ENCODE measurements at places on chromosomes 1 and 21.

DNA sequence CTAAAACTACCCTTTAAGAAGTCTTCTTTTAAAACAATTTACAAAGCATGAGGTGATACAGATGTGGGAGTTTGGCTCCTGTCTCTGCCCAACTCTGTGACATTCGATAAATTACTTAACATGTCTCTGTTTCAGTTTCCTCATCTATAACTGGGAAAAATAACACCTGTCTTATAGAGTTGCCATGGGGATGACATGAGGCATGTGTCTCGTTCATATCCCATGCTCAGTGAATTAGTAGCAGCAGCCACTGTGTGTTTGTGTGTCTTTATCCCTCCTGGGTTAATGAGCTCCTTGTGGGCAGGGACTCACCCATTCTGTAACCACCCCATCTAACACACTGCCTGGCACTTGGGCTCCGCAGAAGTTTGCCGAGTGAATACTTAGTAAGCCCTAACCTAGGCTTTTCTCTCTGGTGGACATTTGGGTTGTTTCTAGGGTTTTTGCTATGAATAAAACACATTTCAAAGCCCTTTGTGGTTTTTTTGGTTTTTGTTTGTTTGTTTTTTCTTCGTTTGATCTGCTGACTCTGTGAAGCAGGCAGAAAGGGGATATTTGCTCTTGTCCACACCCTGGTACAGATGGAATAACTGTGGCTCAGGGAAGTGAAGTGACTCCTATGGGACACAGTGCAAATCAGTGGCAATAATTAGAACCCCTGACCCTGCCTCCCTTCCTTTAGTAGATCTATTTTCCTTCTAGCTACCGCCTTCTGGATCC, 797 bp upstream of the KCNJ9 start:
- DNase-seq: no peak

DNA sequence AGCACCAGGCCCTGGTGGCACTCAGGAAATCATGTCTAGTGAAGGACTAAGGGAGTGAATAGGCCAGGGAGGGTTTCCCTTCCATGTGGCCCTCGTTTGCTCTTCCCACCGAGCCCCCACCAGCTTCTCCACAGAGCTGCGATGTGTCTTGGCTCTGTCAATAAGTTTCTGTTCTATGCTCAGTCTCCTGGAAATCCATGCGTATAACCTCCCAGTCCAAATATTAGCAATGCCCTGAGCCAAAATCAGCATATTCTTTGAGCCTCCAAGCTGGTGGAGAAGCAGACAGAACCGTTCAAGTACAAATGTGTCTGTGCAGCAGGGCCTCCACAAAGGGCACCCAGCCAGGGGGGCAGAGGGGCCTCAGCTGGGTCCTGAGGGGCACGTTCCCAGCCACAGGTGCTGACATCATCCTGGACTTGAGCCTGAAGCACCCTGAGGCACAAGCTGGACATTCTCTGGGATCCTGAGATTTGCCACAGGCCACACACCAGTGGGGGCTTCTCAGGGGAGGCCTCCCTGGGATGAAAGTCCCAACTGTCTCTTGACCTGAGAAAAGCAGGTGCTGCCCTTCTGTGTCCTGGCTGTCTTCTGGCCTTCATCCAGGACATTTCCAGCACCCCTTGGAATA, 350.5 kb upstream of the VAMP3 start:
- DNase-seq: peak; percentile 17

- DNase-seq: no peak
Observed at GRCh38 chr1:183029591-183030000, 6.4 kb downstream of the LAMC1 start.

- DNase-seq: no peak
Observed at GRCh38 chr1:214665606-214666110, 62.7 kb downstream of the CENPF start.

DNA sequence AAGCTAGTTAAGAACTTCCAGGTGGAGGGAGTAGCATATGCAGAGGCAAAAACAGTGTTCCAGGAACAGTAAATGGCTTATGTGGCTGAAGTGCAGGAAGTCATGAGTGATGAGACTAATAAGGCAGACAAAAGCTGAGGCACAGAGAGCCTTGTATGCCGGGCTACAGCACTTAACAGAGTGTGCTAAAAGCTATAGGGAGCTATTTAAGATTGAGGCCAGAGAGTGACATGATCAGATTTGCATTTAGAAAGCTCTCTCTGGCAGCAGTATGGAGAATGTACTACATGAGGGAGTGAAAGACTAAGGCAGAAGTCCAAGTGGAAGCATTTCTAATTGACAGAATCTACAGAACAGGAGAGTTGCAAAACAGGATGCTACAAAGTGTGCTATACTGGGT, 38.6 kb downstream of the WASF2 start:
- no peak for DNase-seq

- DNase-seq: no peak
Observed at GRCh38 chr1:177952249-177952648, 17.6 kb downstream of the SEC16B start.

DNA sequence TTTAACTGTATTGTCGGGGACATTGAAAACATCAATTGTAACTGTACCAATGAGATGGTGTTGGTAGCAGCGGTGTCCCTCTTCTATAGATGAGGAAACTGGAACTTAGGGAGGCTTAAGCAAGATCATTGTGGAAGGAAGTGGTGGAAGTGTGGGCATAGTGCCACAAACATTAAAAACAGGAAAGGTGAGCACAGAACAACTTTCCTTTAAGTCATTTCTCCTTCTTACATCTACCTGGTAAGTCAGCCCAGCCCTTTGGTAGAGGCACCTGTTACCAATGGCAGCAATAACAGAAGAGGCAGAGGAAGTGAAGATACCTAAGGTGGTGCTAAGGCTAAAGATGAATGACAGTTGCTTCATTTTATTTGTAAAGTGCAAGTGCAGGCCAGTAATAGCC, 12.0 kb upstream of the CTSS start:
- DNase-seq: no peak

- no peak for DNase-seq
Observed at GRCh38 chr1:196623079-196623478, 14.8 kb upstream of the KCNT2 start.

GRCh38 chr21:41583274-41583790, 75.4 kb upstream of the TMPRSS2 start:
- no peak for DNase-seq

- DNase-seq: no peak
Observed at GRCh38 chr1:24890887-24891286, 39.2 kb downstream of the RUNX3 start.

DNA sequence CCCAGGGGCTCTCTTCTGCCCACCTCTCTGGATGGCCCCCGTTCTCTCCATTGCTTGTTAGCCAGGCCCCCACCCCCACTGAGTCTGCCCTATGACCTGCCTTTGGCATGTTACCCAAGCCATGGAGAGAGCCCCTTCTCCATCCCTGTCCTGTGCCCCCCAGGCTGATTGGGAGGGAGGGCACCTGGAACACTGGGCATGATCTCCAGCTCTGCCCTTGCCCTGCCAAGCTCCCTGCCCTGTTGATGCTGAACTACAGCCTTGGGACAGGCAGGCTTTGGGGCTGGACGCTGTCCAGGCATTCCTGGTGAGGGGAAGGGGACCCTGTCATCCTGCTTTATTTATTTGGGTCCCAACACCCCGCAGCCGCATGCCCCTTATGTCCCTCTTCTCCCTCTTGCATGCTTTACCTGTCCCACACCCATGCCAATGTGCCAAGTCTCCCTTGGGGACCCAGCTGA, 10.7 kb downstream of the TRIM46 start:
- no peak for DNase-seq

DNA sequence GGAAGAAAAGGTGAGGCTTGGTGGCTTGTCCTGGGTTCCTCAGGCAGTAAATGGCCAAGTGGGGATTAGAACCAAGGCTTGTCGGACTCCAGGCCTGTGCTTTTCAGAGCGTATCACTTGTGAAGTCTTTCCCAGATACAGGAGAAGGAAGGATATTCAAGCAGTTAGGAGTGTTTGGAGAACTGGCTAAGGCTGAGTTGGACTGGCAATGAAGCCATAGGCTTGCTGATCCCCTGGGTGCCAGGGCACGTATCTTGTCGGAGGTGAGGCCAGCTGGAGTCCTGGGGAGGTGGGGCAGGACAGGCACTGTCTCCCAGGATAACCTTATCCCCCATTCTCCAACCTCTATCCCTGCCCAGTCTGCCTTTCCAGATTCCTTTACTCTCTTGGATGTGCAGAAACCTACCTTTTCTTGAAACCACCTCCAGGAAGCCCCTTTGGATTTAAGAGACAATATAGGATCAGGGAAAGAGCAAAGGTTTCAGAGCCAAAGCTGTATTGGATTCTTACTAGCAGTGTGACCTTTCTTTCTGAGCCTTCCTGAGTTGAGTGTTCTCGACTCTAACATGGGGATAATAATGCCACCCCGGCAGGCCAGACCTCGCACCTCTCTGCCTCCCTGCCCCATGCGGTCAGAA, 18.2 kb downstream of the WNT4 start:
- DNase-seq: no peak

DNA sequence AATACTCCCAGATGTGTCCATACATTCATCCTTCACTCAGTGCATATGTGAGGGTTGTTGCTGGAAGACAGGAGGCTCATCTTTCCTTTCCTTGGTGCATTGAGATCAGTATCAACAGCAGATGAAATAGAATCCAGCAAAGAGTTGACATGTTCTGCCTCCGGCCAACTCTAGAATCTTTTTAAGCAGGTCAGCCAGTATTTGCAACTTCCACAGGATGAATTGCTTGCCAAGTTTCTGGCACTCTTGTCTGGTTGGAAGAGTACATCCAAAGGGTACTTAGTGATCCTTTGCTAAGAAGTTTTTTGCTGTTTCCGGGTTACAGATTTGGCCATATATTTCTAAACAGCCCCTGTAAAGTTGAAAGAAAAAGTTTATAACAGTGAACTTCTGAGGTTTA, 21.1 kb downstream of the SYNC start:
- no peak for DNase-seq

GRCh38 chr1:201080135-201080534, 32.1 kb downstream of the CACNA1S start:
- DNase-seq: no peak

DNA sequence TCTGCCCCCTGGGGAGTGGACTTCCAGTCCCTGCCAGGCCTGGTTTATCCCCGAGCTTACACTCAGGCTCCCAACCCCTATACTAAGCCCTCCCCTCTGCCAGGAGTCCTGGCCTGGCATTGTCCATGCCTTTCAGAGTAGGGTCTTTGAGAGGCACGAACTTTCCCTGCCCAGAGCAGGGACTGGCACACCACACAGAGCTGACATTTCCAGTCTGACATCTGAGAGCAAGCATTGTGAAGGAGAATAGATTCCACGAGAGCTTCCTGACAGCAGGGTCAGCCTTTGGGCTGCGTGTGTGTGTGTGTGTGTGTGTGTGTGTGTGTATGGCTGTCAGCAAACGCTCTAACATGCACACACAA, 59.5 kb upstream of the LAPTM5 start:
- DNase-seq: no peak

DNA sequence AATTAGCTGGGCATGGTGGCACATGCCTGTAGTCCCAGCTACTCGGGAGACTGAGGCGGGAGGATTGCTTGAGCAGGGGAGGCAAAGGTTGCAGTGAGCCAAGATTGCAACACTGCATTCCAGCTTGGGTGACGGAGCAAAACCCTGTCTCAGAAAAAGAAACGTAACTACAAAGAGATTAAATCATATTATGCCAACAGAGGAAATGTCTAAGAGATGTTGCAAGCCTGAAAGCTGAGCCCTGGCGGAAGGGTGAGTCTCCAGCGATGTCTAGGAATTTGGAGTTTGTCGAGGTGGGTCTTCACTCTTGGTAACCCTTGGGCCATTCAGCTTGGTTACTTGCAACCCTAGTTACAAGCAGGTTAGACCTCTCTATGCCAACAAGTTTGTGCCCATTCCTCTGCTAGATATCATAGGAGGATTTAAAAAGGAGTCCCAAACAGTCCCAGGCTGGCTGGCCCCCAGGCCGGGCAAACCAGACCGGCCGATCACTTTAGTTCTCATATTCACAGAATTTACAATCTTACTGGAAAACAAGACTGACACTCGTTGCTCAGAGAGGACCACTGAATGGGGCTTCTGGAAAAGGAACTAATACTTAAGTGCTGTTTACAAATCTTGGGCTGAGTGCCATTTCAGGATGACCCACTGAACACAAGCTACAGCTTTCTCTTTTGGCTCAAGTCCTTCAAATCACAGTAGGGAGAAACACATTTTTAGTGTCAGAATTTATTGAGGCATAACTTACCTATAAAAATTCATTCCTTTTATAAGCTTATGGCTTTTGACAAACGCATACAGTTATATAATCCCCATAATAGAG, 27.1 kb downstream of the SLC30A1 start:
- DNase-seq: no peak

GRCh38 chr1:205880923-205881322, 31.0 kb upstream of the PM20D1 start:
- no peak for DNase-seq

- no peak for DNase-seq
Observed at GRCh38 chr1:117605164-117605773, 579 bp upstream of the TENT5C start.
